ENCODE measurements at places on chromosomes 4 and X.
A peak's percentile ranks its signal among the peaks of the same experiment; 100 is the strongest.

- DNase-seq: no peak
These were observed 627.0 kb downstream of the BCOR start for GRCh38 chrX:39470588-39471407.

DNA sequence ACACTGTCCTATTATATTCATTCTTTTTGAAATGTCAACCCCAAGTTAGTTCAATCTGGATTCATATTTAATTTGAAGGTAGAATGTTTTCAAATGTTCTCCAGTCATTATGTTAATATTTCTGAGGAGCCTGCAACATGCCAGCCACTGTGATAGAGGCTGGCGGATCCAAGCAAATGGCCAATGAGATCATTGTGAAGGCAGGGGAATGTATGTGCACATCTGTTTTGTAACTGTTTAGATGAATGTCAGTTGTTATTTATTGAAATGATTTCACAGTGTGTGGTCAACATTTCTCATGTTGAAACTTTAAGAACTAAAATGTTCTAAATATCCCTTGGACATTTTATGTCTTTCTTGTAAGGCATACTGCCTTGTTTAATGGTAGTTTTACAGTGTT, 1.6 kb downstream of the CXCL1 start:
- no peak for DNase-seq

DNA sequence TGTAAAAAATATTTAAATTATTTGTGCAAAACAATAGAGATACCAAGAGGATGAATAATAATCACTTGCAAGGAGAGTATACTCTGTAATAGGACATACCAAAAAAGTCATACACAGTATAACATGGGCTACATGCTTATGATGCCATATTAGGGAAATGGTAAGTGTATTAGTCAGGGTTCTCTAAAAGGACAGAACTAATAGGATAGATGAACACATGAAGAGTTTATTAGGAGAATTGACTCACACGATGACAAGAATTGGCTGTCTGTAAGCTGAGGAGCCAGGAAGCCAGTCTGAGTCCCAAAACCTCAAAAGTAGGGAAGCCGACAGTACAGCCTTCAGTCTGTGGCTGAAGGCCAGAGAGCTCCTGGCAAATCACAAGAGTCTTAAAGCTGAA, 151.2 kb downstream of the DTHD1 start:
- no peak for DNase-seq

GRCh38 chrX:150616863-150617198, 48.4 kb downstream of the MTM1 start:
- DNase-seq: no peak

DNA sequence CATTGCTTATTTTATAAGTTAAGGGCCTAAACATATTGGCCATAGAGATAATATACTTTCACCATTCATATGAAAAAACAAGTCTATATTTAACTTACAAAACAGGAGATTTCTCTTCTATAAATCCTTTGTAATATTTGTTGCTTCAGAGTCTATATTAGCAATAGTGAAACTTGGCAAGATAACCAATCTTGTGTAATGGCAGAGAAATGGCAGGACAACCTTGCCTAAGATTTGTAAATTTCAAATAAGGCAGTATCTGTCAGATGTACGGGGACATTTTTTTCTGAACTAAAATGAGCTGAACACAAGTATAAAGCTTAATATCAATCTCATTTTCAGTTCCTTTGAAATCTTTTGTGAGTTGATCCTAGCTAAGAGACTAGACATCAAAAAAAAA, 17.8 kb upstream of the CPEB2 start:
- DNase-seq: no peak

DNA sequence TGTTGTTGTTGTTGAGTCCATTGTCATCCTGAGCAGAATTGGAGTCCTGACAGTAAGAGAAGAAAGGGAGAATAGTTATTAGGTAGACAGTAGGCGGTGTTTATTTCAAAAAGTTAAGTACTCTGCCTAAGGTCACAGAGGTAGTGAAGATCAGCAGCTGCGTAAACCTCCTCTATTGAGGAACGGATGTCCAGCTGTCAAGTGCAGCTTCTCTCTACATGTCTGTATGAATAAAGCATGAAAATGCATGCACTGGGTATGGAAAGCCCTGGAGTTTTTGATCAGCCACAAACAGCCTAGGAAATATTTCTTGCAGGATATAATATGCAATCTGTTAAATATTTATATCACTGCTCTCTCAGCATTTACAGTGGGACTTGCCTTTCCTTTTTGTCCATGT, 109.4 kb upstream of the CBLL2 start:
- no peak for DNase-seq

GRCh38 chrX:1212532-1212931, at the start of gene CRLF2:
Gene CRLF2 (minus strand): TSS chrX:1212649. CDS start chrX:1212634, 15 bp downstream.
- DNase-seq: peak; percentile 72

GRCh38 chr4:58957711-58958110, 1847.5 kb upstream of the IGFBP7 start:
- DNase-seq: no peak

GRCh38 chr4:170465429-170465828, 375.7 kb upstream of the AADAT start:
- DNase-seq: no peak

GRCh38 chr4:16225167-16225862, 956 bp downstream of the TAPT1 start:
- DNase-seq: no peak

DNA sequence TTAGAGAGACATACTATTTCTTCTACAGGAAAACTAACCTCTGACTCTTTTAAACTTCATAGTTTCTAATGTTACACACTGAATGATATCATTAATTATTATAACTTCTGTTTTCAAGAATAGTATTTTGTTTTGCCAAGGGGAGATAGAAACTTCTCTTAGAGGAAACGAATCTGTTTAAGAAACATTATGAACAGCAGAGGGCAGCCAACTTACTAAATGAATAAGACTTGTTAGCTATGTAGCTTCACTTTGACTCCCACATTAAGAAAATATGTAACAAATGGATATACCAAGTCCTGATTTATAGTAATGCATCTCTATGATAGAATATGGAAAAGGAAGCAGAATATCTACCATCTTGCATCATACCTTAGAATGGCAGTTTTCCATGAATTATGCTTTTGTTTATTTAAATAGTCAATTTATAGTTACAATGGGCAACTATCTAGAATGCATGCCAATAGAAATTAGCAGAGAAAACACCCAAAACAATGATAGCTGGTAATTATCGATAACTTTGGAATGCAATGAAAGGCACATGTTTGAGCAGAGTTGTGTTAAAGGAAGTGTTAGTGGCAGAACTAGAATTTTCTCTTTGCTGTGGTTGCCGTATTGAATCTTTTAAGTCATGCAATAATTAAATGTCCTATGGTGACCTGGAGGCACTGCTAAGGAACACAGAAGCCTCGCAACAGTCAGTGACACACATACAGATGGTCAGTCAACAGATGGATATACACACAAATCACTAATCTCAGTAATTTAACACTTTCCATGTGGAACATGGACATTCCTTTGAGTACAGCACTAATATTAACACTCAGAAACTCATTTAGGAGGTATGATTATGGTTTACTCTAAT, 105.7 kb upstream of the PDLIM3 start:
- peak; percentile 23 for DNase-seq

All from activated CD4-positive, alpha-beta T cell treated with anti-CD3 and anti-CD28 coated beads, Interleukin-2, amount 50 U/mL, for 16 hours (primary cell).